ENCODE measurements at places on chromosomes 6 and 20. TPM values are rescaled to one million over a fixed set of nuclear protein-coding genes. Genes with fewer than 3 reads are reported as not detected.
A peak's percentile ranks its signal among the peaks of the same experiment; 100 is the strongest.

- DNase-seq, result no peak
- H3K36me3 ChIP-seq, result no peaks in the 10 kb centered on the region
- H3K27ac ChIP-seq, result no peak overlapping the region
- H3K27me3 ChIP-seq, result peaks cover 10% of the 10 kb centered on the region
Observed at GRCh38 chr20:58941471-58941870, 39.6 kb upstream of the NELFCD start.

DNA sequence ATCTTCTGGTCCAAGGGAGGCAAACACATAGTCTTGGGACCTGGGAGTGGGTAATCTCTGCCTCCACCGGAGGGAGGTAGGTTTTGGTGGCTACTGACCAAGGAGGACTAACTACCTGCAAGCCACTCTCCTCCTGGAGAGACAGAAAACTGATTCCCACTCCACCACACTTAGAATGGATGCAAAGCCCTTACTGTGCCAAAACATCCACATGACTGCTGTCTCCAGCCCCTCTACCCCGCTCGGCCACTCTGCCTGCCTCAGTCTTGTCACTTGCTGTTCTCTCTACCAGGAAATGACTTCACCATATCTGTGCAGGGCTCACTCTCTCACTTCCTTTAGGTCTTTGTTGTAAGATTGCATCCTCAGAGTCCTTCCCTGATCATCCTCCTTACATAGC, 129.5 kb upstream of the ARG1 start:
- no peak for DNase-seq
- no peaks in the 10 kb centered on the region for H3K4me1 ChIP-seq
- H3K27ac ChIP-seq, result no peak overlapping the region

DNA sequence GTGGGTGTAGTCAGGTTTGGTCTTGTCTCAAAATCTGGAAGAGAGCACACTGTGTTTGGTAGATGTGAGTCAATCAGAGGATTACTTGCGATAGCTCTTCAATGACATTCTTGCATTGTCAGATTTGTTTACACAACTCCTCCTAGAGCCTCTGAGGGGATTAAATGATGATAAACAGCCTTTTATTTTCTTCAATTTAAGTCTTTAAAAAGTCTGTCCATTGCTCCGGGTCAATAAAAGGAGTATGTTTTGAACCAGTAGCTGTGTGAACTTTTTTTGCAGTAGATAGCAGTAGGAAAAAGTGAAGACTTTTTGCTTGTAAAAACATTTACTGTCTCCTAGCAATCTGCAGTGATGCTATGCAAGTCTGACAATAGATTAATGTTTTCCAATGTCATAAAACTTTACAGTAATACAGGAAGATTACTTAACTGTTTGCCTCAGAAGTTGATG, 49.9 kb downstream of the GJA1 start:
- no peaks in the 10 kb centered on the region for H3K4me1 ChIP-seq
- no peaks in the 10 kb centered on the region for H3K36me3 ChIP-seq
- no peaks in the 10 kb centered on the region for H3K27me3 ChIP-seq
- no peak overlapping the region for H3K4me3 ChIP-seq
- DNase-seq, result peak; percentile 76

The SLC12A5 gene
- total RNA-seq, result under 0.01 TPM
